MM.1S (cell line): ENCODE measurements at places on chromosomes 11 and 22.

GRCh38 chr11:12319988-12320387 lies 57.4 kb upstream of the PARVA start:
- DNase-seq = no peak

GRCh38 chr11:106193956-106194355 lies 116.5 kb downstream of the AASDHPPT start:
- DNase-seq = no peak

- no peak for DNase-seq
Measured at GRCh38 chr11:8288166-8288772, 24.6 kb upstream of the LMO1 start.

- DNase-seq = no peak
Measured at GRCh38 chr11:57395905-57396623, 5.6 kb upstream of the PRG2 start.

- DNase-seq = no peak
Measured at GRCh38 chr11:120134106-120134930, 3.6 kb downstream of the TRIM29 start.
